ENCODE measurements at places on chromosomes 11 and 22.

GRCh38 chr11:37605229-37605628 is 1007.2 kb upstream of the RAG2 start:
- no peak for DNase-seq

GRCh38 chr11:3007404-3008010 is 15.4 kb upstream of the NAP1L4 start:
- no peak for DNase-seq

- DNase-seq = no peak
Measured at GRCh38 chr11:127451861-127452260, 451.3 kb upstream of the KIRREL3 start.

DNA sequence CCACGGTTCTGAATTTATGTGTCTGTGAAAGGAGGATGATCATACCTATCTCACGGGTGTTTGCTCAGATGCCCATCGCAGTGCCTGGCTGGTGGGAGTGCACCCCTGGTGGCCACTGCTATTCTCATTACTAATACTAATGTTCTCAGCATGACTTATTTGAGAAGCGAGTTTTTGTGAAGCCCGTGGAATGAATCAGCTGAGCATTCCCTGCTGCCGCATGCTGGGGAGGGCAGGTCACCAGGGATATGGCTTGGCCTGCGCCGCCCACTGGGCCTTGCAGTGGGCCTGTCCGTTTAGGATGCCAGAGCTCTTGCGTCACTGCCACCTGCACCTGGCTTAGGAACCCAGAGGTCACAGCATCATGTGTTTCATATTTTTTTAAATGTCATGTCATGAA is 16.9 kb downstream of the CTTN start:
- no peak for DNase-seq

- DNase-seq = no peak
Measured at GRCh38 chr11:14842002-14842401, 50.0 kb downstream of the CYP2R1 start.

- DNase-seq = no peak
Measured at GRCh38 chr11:72446929-72447769, 12.8 kb upstream of the CLPB start.

GRCh38 chr22:31160328-31160978 is 471 bp downstream of the RNF185 start:
- no peak for DNase-seq
